ENCODE measurements at places on chromosomes 7 and 10.

DNA sequence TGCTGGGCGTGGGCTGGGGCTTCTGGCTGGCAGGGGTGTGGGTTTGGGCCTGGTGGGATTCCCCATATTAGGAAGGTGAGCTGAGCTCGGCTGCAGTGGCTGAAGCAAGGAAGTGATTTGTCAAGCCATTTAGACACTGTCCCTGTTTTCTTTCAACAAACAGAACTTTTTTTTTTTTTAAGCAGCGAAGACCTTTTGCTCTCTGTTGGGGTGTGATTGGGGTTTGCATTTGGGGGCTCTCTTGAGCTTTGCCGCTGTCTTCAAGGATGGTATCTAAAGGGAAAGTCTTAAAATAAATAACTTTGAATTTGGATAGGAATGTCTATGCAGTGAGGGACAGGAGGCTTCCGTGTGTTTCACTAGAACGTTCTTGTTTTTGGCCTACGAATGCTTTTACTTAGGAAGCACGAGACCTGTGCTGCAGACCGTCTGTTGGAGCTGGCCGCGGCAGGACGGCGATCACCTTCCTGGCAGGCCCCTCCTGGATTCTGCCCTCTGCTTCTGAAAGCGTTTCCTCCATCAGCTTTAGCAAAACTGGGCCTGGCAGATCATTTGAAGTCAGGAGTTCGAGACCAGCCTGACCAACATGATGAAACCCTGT lies 43.9 kb downstream of the FOXK1 start:
- DNase-seq: no peak

DNA sequence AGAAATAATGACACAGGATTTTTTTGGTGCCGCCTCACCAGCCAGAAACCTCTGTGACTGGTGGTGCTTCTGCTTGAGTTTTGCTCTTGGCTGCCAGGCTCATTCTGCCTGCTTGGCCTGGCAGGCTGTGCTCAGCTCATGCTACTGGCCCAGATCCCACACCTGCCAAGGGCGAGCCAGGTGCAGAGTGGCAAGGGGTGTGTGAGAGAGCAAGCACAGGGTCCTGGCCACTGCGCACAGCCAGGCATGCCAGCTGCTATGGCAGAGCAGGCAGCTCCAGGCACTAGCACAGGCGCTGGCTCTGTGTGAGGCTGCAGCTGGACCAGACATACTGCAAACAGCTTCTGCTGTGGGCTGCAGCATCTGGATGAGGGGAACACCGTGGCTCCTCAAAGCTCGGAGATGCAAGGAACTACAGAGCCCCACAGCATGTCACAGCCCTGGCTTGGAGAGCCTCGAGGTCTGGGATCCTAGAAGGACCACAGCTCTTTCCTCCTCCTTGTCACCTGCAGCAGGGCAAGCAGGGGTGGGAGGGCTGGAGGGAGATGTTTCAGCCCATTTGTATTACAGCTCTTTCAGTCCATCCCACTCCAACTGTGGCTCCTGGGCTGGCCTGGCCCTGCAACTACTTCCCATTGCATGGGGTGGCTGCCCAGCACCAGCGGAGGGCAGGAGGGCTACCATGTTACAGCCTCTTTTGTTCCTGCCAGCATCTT lies 313.4 kb upstream of the SEMA3C start:
- DNase-seq: no peak

DNA sequence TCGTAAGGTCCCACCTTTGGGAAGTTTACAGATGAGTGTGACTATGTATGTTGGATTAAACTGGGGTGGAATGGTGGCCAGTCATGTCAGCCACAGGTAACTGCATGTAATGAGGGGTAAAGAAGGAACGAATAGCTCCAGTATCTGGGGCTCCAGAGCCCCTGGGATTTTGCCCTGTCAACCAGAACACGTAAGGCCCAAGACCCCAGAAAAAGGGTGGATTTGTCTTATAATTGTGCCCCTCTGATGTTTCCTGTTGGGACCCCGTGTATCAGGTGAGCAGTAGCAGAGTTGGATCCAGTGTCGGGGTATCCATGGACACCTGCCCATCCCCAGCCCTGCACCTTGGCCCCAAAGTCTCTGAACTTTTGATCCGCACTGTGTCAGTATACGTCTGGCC lies 76.9 kb downstream of the ADARB2 start:
- no peak for DNase-seq

DNA sequence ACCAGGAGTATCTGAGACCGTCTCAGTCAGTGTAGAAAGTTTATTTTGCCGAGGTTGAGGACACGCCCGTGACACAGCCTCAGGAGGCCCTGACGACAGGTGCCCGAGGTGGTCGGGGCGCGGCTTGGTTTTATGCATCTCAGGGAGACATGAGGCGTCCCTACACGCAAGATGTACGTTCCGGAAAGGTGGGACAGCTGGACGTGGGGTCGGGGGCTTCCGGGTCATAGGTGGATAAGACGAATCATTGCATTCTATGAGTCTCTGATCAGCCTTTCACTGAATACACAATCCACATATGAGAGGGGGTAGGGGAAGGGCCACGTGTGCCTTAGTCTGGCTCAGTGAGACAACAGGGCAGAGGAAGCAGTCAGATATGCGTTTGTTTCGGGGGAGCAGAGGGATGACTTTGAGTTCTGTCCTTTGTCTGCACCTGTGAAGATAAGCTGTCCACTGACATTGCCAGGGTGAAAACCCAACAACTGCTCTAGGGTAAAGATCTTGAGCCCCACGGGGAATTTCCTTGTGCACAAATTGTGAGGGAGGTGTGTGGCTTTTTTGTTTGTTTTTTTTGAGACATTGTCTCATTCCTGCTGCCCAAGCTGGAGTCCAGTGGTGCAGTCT lies 66.2 kb downstream of the DNAJB6 start:
- no peak for DNase-seq

DNA sequence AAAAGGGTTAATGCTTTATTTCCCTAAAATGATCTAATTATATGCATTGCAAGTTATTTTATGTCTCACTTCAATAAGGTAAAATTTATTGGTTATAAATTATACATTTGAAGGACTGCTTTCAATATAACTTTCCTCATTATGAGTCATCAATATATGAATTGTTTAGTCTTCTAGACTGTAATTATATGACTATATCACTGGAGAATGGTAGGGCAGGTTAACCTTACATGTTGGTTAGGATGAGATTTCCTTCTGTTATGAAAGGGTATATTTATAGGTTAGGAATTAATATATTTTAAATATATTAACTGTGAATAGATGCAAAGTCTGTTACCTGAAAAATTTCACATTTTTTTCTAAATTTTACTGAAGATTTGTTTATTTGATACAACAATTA lies 406.4 kb upstream of the ETV1 start:
- DNase-seq: no peak

- peak; percentile 22 for DNase-seq
These were observed 70.0 kb downstream of the CAMK1D start for GRCh38 chr10:12419262-12419847.

DNA sequence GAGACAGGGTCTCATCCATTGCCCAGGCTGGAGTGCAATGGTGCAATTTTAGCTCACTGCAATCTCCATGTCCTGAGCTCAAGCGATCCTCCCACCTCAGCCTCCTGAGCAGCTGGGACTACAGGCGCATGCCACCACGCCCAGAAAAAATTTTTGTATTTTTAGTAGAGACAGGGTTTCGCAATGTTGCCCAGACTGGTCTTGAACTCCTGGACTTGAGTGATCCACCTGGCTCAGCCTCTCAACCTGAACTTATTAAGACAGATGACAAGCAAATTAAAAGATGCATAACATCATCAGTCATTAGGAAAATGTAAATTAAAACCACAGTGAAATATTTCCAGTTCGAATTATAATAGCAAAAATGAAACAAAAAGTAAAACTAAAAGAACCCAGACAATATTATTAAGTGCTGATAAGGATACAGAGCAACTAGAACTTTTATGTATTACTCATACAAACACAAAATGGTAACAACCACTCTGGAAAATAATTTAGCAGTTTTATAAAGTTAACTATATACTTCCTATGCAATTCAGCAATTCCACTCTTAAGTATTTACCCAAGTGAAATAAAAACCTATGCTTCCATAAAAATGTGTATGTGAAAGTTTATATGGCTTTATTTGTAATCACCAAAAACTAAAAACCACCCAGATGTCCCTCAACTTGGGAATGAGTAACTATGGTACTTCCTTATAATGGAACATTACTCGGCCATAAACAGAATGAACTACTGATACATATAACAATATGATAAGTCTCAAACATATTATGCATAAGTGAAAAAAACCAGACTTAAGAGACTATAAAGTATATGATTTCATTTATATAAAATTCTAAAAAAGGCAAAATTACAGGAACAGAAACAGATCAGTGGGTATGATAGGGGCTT lies 15.3 kb downstream of the ZFAND4 start:
- no peak for DNase-seq

DNA sequence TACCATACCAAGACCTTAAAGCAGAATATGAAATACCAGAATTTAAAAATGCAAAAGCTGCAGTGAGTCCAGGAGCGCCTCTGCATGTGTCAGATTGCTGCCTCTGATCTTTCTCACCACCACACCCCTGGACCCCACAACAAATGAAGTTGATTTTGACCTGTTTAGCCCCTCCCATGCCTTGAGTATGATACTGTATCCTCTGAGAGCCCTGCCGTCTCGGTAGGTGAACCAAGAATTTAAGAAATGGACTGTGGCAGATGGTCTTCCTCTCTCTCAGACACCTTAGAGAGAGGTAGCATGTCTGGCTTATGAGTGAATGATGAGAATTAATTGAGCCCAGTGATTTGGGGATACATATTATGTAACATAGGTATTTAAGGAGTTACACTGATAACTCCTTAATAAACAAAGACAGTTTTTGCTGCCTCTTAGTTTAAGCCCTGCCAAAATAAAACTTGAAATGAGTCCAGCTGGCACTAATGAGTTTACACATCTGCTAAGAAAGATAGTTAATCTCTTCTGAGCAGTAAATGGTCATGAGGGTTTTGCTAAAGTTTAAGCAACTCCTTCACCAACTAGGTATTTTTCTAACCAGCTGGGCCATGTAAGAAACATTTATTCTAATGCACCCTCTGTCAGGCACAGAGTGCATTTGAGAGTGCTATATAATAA lies 4.5 kb upstream of the TFPI2 start:
- DNase-seq: no peak

- no peak for DNase-seq
These were observed 279.6 kb upstream of the HGF start for GRCh38 chr7:82049442-82049841.

- no peak for DNase-seq
These were observed 99.4 kb downstream of the MKX start for GRCh38 chr10:27646194-27646593.

DNA sequence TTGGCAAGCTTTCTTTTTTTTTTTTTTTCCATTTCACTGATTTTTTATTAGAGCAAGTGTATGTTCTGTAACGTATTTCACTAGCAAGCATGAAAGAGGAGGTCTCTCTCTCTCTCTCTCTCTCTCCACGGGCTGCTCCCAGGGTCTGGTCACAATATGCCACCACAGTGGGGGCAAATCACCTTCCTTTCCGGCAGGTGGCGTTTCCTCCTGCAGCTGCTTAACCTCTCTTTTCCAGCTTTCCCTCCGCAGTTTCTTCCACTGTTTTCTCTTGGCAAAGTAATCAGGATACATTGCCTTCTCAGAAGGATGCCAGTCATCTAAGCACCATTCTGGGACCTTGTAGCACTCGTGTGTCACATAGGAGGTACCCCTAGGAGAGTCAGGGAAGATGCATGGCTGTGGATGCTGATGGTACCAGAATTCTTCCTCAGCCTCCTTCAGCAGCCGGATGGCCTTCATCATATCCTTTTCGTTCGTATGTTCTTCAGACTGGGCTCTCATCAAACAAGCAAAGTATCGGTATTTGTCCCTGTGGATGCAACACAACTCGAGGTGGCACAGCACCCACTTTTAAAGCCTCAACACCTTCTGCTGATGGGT lies 197.3 kb upstream of the PODXL start:
- DNase-seq: no peak

DNA sequence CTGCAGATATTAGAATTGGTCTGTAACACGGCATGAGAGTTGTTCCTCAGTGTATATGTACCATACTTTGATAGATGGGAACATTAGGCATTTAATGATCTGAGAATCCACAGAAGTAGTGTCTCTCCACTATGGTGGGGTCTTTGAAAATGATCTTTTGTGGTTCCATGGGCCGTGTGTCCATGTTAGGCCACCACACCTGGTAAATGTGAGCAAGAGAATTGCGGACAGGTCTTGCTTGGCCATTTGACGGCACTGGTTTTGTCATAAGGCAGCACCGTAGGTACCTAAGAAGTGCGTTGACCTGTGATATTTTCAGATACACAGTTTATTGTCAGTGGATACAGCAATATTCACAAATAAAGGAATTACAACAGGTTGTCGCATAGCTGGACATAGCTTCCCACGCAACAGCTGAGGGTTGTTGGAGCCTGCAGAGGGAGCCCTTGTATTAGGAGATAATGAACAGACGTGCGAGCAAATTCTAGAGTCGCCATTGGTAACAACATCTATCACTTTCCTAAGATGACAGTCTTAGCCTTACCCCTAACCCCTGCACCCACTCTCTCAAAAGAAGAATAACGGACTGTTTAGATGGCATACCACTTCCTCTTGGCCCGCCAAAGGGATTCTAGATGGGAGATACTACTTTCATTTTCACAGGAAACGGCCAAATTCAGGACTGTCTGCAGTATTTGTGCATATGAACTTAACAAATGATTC lies 111.4 kb downstream of the COL28A1 start:
- DNase-seq: no peak

GRCh38 chr7:92266415-92267241 lies 20.9 kb downstream of the ANKIB1 start:
- DNase-seq: no peak

- no peak for DNase-seq
These were observed 14.4 kb downstream of the DENND2A start for GRCh38 chr7:140625908-140626868.

- no peak for DNase-seq
These were observed 43.0 kb downstream of the PKD1L1 start for GRCh38 chr7:47905076-47905920.

GRCh38 chr7:134477954-134478353 lies 19.1 kb upstream of the AKR1B1 start:
- no peak for DNase-seq

DNA sequence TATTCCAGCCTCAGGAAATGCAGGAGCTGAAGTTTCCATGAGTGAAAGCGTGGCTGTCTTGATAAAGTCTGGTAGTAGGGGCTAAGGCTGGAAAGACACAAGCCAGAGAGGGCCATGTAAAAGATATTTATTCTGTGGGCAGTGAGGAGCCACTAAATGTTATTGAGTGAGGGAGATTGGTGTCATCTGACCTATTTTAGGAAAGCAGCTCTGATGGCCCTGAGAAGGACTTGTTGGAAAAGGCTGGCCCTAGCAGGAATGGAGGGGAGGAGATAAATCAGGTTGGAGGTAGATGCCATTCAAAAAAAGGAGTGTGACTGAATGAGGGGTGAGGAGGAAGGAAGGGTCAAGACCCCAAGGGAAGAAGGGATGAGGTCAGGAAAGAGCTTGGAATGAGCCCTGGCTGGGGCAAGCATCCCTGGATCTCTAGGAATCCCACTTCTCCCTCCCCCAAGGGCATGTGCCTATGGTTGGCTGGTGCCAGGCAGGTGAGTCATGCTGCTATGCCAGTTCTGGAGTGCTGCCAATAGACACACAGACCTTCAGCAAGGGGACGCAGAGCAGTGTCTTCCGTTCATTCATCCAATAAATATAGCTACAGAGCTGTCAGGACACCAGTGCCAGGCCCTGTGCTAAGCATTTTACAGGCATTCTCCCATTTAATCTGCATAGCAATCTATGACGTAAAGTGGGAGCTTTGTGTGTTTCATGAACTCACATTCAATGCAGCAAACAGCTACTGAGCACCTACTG lies 2.0 kb downstream of the ANKRD2 start:
- no peak for DNase-seq

- DNase-seq: no peak
These were observed 306.2 kb downstream of the BICC1 start for GRCh38 chr10:58818900-58819299.
